ENCODE measurements at places on chromosomes 3 and 15.
A peak's percentile ranks its signal among the peaks of the same experiment; 100 is the strongest.

GRCh38 chr15:48507416-48508065, 138.0 kb downstream of the FBN1 start:
- no peak for DNase-seq

DNA sequence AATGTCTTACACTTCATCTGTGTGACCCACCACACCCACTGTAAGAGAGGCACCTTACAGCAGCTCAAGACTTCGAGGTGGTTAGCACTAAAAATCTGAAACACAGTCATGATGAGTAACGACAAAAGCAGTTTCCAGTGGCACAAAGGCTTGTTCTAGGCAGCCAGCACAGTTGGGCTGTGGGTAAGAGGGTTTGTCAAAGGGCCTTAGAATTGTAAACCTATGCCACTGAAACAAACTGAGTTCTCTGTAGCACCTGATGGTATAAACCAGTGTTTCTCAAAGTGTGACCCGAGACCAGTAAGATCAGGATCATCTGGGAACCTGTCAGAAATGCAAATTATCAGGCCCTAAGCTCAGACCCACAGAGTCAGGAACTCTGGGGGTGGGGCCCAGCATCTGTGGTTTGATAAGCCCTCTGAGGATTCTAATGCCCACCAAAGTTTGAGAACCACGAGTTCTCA, 36.5 kb downstream of the DAPK2 start:
- DNase-seq = peak; percentile 8

- no peak for DNase-seq
These were observed 34.7 kb downstream of the ANXA2 start for GRCh38 chr15:60363087-60363549.

DNA sequence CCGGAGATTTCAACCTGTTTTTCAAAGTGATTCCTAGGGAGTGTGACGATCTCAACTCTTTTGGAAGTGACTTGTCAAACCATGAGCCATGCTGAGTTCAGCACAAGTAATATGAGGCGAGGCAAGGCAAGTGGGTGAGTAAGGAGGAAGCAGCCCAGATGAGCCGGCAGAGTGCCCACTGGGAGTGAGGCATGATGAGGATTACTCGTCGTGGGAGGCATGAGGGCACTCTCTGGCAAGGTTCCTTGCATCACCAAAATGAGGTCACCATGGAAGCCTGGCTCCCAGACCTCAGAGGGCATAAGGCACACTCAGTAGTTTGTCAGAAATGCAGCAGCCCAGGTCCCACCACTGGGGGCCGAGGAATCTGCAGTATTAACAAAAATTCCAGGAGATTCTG, 636.1 kb downstream of the MAGI1 start:
- DNase-seq = no peak

DNA sequence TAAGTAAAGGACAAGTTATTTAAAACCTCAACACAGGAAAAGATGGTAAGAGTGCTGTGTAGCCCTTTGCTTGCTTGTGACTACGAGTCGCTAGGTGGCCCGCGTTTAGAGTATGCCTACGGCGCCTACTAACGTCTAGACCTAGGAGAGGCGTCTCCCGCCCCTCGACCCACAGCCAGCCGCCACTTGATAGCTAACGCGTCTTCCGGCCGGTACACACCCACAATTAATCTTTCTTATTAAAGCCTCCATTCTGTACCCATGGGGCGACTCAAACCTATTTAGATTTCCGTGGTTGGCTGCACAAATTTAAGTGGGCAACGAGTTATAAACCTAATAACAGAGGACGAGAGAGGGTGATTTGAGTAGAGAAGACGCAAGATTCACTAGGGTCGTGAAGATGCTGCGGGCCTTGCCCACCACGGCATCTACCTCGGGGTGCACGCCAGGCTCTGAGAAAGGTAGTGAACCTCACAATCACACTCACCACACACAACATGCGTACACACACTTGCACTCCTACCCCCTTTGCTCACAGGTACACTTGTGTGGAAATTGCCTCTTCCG, 12.0 kb downstream of the SOX2 start:
- no peak for DNase-seq
